K562 (cell line): ENCODE measurements at places on chromosomes 12 and 14. TPM values are rescaled to one million over a fixed set of nuclear protein-coding genes. Genes with fewer than 3 reads are reported as not detected.

KLRC4 gene
- not detected in 2 replicates for polyA plus RNA-seq

KRT77 gene
- not detected in 2 replicates for polyA plus RNA-seq

TOMM20L gene
- polyA plus RNA-seq: not detected in 2 replicates

PRB2 gene
- polyA plus RNA-seq: not detected in 2 replicates

NDRG2 gene
- 59.3 and 67.3 TPM in 2 replicates for polyA plus RNA-seq

EMP1 gene
- polyA plus RNA-seq: 0.03 TPM in 1 of 2 replicates, not detected in the other

EGLN3 gene
- 5.3 and 6.7 TPM in 2 replicates for polyA plus RNA-seq

APOF gene
- polyA plus RNA-seq: not detected in 2 replicates

GPR84 gene
- not detected in 2 replicates for polyA plus RNA-seq

PRH2 gene
- 0.81 TPM in 1 of 2 replicates, not detected in the other for polyA plus RNA-seq

CFAP251 gene
- 27.7 and 31.0 TPM in 2 replicates for polyA plus RNA-seq
